ENCODE measurements at places on chromosomes 6 and 20.
A peak's percentile ranks its signal among the peaks of the same experiment; 100 is the strongest.

- peak; percentile 51 for DNase-seq
Measured at GRCh38 chr20:44471481-44471882, 4.2 kb upstream of the TTPAL start.

DNA sequence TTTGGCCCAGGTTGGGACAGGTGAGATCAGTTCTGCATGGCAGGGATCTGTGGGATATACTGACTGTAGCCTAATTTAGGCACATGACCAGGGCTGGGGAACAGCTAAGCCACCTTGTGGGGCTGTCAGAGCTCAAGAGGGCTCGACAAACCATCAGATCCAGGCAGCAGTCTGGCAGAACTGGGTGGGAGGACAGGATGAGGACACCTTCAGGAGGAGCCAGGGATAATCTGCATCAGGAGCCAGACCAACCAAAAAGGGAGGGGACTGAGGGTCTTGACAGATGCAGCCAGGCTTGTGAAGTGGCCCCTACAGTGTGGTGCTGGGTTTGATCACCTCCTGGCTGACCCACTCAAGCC, 123.4 kb downstream of the MAFB start:
- DNase-seq: no peak

DNA sequence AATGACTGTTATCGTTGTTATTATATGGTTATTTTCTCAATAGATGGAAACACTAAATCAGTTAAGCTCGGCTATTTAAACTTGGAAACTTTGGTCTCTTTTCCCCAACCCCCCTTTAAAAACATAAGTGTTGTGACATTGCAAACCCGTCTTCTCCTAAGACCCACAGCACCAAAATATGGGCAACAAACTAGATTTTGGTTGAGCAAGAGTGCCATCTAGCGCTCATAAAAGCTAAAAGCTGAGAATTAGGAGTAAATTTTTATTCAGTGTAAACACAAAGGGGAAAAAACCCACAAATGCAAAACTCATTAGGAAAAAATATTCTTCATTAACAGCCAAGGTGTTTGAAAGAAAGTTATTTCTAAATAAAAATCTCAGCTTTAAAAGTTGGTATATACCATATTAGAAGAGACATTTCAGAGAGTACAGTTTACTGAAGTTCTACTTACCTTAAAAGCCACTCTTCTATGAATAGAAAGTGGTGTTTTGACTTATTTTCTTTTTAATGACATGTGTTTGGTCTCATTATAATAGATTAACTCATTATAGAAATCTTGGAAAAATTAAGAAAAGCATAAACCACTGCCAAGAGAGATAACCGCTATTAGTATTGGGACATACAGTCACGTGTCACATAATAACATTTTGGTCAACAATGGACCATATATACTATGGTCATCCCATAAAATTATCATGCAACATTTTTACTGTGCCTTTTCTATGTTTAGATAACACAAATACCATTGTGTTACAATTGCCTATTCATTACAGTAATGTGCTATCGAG, 21.1 kb downstream of the SESN1 start:
- DNase-seq: peak; percentile 75

GRCh38 chr6:43494321-43494720, 15.8 kb downstream of the LRRC73 start:
- DNase-seq: no peak

DNA sequence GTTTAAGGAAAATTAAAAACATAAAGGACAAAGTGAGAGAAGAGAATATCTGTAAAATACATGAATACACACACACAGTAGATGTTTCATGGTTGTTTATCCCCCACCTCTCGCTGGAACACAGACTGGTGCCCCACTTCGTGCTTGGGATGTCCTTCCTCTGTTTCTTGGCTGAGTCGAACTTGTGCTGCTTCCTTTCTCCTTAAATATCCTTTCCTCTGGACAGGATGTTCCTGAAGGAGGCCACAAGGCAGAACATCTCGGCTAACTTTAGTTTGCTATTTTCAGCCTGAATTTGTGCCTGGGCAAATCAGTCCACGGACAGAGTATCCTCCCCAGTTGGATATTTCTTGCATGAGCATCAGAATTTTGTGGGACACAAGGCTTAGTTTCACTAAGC, 54.7 kb upstream of the ZMYND8 start:
- DNase-seq: no peak
